Stimulated activated CD4-positive, alpha-beta T cell treated with anti-CD3 and anti-CD28 coated beads, Interleukin-12 subunit alpha, Interleukin-12 subunit beta, amount 100 ng/mL, for 4 hours (primary cell): ENCODE measurements at places on chromosomes 12 and 14.

GRCh38 chr14:99936738-99937474 lies 128.3 kb upstream of the EVL start:
- no peak for DNase-seq

DNA sequence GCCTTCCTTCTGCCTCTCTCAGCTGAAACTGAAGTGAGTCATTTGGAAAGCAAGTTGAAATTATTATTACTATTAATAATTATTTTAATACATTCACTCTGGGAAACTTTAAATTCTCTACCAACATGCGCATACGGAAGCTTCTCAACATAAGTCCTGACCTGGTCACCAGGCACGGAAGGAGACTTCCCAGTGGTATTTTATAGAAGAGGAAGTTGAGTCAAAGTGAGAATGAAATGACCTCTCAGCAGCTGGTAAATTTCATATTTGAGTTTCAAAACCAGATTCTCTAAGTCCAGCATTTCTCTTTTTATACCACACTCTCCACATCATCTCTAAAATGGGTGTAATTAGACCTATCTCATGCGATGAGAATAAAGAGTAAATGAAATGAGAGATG lies 747.4 kb downstream of the VRK1 start:
- DNase-seq, result no peak

DNA sequence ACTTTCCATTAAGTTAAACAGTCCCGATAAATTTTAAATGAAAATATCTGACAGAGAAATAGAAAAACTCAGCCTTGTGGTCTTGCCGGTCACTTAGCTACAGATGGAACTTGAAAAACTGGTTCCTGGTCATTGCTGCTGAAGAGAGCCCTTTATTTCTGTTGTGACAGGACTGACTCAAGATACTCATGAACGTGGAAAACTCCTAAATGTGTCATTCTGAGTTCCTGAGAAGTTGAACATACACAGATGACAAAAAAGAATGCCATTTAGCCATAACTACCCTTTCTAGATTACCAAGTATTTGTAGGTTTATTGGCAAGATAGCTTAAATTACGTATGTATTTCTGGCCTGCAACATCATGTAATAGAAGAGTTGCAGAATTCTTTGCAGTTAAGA lies 134.2 kb downstream of the HMGA2 start:
- DNase-seq, result no peak

GRCh38 chr14:70879448-70879847 lies 27.8 kb upstream of the PCNX1 start:
- DNase-seq, result no peak

GRCh38 chr14:96136371-96137005 lies 68.2 kb upstream of the BDKRB2 start:
- no peak for DNase-seq

GRCh38 chr12:113387631-113388030 lies 16.1 kb downstream of the SDS start:
- no peak for DNase-seq

- no peak for DNase-seq
Measured at GRCh38 chr12:111011999-111012600, 91.7 kb upstream of the MYL2 start.

GRCh38 chr14:50064993-50065392 lies 51.4 kb downstream of the VCPKMT start:
- DNase-seq, result peak; percentile 42

DNA sequence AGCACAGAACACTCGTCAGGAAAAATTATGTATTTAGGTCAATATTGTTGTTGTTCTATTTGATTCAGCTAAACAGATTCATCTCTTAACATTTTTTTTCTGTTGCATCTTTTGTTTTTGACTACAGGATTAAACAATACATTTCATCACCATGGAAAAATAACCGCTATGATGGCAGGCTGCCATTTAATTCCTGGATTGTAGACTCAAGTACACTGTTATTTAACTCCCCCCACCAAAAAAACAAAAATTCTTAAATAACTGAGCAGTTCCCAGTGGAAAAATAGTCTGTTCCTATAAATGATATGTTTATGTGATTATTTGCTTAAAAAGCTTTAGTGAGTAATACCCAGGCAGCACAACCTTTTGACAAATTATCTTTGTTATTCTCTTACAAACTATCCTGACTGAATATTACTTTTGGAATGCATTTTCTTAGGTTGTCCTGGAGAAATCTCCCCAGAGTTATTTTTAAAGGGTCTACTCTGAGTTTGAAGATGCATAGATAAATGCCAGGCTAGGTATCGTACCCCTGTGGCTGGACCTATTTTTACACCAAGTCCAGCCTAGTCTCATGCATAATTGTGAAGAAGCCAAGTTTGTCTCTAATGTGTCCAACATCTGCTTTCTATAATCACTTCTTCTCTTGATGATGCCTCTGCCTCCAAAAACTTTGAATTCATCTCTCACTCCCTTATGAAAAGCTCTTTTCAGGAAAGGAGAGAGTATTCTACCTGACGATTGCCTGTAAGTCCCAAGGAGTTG lies 3.7 kb downstream of the KERA start:
- no peak for DNase-seq

DNA sequence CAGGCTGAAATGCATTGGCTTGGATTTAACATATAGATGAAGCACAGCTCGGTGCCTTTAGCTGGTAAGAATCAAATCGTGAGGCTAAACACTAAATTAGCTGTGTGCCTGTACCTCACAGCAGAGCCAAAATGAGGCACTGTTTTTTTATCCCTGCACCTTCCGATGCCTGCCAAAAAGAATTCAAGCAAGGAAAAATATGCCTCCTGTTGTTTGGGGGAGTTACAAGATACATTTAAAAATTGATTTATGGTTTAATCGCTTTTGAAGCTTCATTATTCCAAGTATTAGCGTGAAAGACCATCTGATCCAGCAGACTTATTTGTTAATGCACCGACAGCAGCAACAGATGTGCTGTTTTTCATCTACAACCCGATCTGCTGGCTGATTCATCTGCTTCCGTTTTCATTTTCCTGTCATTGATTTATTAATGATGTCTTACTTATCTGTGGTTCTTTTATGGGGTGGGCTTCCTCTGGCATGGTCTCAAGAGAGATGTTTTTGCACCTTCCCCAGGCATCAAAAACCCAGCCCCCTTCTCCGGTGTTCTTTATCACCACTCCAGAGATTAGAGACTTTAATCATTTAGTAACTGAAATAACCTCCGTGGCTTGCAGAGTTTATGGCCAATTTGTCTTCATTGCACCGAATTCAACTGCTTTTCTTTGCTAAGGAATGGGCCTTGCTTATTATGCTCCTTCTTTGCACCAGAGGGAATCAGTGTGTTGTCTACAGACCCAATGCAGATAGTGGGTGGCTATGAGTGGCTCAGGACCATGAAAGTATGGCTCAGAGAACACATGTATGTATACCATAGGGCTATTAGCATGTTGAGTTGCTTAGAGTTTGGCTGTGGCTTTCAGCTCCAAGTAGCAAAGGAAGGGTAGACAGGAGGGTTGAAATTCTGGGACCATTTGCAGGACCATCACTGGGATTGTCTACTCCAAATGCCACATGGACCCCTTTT lies 166.8 kb upstream of the TMEM260 start:
- DNase-seq, result no peak

DNA sequence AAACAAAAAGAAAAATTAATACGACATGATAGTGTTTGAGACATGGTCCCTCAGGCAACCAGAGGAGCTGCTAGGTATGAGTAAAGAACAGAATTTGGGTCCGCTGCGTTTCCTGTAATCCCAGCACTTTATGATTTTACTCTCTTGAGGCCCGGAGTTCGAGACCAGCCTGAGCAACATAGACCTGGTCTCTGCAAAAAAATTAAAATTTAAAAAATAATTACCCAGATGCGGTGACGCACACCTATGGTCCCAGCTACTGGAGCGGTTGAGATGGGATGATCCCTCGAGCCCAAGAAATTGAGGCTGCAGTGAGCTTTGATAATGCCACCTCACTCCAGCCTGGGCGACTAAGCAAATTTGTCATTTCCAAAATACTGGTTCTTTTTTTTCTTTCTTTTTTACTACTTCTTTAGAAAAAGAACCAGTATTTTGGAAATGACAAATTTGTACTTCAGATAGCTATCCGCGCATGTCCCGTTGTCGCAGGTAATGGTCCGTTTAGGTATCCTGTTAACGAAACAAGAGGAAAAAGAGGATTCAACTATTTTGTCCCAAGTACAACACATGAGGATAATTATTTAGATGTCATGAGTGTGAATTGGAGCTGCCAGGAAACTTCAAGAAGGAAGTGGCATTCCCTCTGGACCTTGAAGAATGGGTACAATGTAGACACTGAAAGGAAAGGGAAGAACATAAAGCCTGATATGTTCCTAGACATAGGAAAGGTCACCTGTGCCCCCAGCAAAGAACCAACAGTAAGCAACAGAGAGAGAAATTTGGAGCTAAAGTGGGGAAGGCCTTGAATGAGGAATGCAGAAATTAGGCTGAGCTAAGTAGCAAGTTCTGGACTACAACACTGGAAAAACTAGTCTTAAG lies 1.2 kb upstream of the HECTD1 start:
- DNase-seq, result peak; percentile 24

DNA sequence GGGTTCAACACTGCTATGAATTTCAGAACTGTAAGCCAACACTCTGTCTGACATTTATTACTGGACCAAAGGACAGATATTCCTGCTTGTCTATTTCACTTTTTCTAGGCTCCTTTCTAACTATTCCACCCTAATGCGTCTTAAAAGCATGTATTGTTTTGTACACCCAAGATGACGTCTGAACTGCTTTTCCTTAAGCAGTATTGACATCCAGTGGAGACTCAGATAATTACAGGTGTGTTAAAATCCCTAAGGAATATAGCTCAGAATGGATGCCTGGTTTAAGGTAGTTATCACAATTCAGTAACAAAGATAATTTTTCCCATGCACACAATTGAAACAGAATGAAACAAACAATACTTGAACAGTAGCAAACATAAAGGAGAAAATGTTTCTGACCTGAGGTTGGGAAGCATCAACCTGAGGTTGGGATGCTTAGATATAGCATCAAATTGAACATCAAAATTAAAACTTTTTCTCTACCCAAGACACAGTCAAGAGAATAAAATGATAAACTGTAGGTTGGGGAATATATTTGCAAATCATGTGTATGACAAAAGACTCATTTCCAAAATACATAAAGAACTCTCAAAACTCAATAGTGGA lies 93.7 kb upstream of the PTPRR start:
- no peak for DNase-seq

DNA sequence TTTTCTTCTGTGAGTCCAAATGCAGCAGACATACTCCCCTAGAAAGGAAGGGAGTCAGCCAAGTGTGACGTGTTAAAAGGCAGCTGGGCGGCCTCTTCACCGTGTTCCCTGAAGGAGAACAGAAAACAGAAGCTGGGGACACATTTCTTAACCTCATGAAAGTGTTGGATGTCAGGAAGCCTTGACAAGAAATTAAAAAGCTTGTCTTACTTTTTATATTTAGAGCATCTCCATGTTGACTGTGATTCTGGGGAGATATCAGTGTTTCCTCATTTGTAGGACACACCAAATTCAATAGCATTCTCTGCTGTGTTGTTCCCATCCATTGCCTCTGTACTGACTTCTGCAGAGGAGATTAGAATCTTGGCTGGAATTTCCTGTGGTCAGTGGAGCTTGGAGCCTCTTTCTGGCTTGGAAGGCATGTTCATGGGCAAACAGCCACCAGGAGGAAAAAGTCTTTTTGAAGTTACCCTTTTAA lies 93.7 kb downstream of the RMST start:
- no peak for DNase-seq

GRCh38 chr12:76084863-76085519 lies 506 bp upstream of the NAP1L1 start:
- DNase-seq, result no peak

DNA sequence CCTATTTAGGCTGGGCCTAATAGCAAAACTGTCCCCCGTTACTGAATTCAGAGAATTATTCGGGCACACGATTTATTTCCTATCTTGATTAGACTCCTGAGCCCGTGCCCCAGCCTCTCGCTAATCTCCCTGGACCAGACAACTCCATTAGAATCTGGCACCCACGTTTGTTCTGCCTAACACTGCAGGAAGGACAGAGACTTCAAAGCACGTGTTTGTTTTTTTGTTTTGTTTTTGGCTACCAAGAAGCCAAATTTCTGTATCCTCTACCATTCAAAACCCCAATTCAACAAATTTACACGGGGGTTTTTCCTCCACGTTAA lies 4.8 kb downstream of the USP44 start:
- no peak for DNase-seq

- no peak for DNase-seq
Measured at GRCh38 chr12:50992819-50993218, 33.4 kb downstream of the SLC11A2 start.

DNA sequence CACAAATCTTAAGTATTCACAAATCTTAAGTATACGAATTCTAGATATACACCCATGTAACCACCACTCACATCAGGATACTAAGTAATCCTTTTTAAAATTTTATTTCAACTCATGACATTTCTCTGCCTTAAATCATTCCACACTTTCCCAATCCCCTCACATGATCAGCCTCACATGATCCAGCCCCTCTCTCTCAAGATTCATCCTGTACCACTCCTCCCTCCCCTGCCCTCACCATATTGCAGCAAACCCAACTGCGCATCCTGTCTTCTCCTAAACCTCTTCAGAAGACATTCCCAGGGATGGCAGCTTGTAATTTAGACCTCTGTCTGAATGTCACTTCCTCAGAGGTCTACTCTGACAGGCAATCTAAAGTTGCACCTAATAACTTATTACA lies 1.7 kb upstream of the EIF4B start:
- DNase-seq, result no peak

DNA sequence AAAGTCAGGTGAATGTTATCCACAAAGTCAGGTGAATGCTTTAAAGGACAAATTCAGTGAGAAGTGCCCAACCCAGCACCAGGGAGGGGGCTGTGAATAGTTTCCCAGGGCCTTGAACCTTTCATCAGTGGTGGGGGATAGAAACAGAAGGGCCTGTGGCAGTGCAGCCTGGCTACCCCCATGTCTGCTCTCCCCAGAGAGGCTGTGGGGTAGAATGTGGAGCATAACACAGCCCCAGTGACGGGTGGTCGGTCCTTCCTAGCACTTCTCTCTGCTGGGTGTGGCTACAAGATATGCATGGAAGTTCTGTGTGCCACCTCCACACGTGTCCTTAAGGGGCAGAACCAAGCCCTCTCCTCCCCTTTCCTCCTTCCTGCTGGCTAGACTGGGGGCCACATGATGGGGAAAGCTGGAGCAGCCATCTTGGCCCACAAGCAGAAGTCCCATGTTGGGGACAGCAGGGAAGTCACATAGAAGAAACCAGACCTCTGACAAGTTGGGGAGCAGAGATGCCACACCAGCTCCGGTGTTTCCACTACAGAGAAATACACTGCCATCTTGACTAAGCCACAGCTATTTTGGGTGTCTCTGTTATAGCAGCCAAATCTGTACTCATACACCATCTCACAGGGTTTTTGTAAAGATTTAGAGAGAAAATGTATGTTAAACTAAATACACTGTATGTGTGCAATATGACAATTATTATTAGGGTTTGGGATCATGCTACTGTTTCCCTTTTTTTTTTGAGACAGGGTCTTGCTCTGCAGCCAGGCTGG lies 17.0 kb downstream of the RITA1 start:
- DNase-seq, result no peak

DNA sequence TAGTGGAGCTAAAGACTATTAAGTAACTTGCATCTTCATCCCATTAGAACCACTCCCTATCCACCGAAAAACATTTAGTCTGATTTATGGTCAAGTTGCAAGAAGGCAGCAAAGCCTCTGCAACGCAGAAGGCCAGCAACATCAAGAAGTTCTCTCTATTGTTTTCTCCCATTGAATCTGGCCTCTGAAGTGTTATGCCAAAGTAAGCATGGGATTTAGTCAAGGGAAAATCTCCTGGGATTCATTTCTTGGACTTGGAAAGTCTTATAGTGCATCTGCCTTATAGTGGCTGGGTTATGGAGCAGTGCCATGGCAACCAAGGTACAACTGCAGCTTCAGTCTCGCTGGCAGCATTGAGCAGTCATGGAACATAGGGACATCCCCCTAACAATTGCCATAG lies 87.7 kb upstream of the KRR1 start:
- no peak for DNase-seq
